Endothelial cell (in vitro differentiated cells): ENCODE measurements at places on chromosomes 7 and 10. TPM values are rescaled to one million over a fixed set of nuclear protein-coding genes. Genes with fewer than 3 reads are reported as not detected.

LRRN3 gene
- not detected for total RNA-seq

- DNase-seq = peak; percentile 11
- H3K36me3 ChIP-seq = peaks cover 11% of the 10 kb centered on the region
- no peak overlapping the region for H3K4me3 ChIP-seq
- no peak overlapping the region for H3K27ac ChIP-seq
- H3K4me1 ChIP-seq = peaks cover 5% of the 10 kb centered on the region
Measured at GRCh38 chr10:72567889-72568640, 57.8 kb downstream of the MICU1 start.

DNA sequence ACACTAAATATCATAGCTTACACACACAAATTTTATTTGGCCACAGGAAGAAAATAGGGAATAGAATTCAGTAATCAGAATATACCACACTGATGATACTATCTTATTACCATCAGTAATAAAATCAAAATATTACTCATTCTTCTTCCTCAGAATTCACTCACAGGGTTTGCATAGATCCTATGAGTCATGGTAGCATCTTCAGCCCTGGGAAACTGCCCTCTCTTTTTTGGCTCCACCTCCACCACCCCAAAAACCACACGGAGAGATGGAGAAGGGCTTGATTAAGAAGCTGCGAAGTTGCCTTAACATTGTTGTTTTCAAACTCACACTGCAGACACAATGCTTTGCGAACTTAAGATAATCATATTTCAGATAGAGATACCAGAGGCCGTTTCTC is 154.1 kb upstream of the AHR start:
- no peaks in the 10 kb centered on the region for H3K4me1 ChIP-seq
- no peaks in the 10 kb centered on the region for H3K36me3 ChIP-seq

- no peak for DNase-seq
- H3K4me3 ChIP-seq = peak overlapping the region; percentile 97
- peaks cover 5% of the 10 kb centered on the region for H3K36me3 ChIP-seq
Measured at GRCh38 chr10:104253606-104254410, 884 bp upstream of the GSTO1 start.

DNA sequence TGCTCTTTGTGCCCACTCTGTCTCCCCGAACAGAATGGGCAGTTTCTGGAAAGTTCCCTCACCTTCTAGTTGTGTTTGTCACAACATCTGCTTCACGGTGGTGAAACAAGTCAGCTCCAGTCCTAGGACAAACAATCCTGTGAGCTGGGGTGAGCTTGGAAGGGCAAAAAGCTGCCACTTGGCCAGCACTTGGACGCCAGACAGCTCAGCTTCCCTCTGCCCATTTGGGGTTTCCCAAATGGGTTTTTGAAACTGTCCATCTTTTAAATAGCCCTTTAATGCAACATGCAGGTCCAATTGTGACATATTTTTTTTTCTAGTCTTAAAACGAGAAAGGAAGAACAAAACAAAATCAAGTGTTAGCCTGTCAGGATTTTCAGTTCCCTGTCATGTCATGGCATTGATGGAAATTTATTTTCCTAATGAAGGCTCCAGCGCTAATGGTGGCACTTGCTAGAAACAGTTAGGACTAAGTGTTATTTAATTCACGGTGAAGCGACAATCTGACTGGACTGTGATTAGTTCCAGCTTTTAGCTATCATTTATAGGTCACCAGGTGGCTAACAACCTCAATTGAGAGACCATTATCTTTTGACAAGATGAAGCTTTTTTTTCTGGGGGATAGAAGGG is 181.7 kb downstream of the MYOF start:
- no peak overlapping the region for H3K27ac ChIP-seq
- H3K4me1 ChIP-seq = no peaks in the 10 kb centered on the region
- no peaks in the 10 kb centered on the region for H3K27me3 ChIP-seq
- H3K36me3 ChIP-seq = no peaks in the 10 kb centered on the region

DNA sequence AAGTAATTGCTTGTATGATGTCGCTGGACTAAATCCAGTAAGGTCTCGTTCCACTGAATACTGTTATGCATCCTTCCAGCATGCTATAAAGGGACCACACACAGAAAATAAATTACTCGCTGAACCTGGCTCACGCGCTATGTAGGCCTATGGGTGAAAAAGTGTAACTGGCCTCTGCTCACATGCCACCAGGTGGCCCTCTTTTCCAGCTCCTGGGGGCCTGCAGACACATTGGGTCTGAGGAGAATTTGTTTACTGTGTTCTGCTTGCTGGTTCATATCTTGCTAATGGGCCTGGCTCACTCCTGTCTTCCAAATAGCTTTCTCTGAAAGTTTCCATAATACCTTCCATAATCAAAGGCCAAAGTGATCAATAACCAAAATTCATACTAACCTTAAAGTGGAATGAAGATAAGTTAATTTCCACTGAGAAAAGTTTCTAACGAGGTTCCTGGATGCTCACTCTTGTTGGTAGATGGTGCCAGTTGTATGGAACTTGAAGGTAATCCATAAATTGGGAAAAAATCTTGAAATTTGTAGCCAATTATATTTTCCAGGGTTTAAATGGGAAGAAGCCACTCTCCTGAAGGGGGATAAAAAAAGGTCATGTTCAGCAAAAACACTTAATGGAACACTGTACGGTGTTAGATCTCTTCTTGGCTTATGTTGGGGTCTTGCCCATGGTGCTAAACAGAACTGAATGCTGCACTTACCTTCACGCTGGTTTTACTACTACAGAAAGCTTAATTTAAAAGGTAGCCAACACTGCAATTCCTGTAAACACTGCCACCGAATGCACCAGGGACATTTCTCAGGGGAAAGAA is 27.0 kb upstream of the ZPBP start:
- H3K4me1 ChIP-seq = peaks cover 5% of the 10 kb centered on the region
- H3K27me3 ChIP-seq = no peaks in the 10 kb centered on the region
- H3K36me3 ChIP-seq = no peaks in the 10 kb centered on the region
